Activated CD4-positive, alpha-beta T cell treated with anti-CD3 and anti-CD28 coated beads, Interleukin-2, amount 10 ng/mL, durations not matched to agents 24 days and 14 days (primary cell): ENCODE measurements at places on chromosomes 1 and 21. TPM values are rescaled to one million over a fixed set of nuclear protein-coding genes. Genes with fewer than 3 reads are reported as not detected.

DNA sequence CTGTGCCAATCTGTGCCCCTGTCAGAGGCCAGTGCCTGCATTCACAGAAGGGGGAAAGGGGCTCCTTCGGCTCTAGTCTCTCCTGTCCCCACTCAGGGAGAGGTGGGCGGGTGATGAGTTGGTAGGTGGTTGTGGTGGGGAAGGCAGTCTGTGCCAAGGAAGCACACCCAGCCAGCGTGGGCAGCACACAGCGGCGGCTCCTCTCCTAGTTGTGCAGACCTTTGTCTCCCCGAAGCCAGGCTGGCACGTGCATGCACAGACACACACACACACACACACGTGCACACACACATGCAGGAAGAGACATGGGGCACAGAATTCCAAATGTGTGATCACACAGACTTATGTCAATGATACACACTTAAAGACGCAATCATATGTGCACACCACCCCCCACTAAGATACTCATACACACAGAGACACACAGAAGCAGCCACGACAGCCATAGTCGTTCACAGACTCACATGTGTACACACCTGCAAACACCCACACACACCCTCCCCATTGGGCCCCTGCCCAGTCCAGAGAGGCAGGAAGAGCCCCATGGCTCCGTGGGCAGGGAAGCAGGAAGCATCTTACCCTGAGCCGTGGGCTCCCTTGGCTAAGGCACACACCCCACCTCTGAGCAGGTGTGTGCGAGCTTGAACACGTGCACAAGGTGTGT lies 16.4 kb downstream of the RIMS3 start:
- DNase-seq, result no peak

GRCh38 chr21:41148798-41149197 lies 19.2 kb upstream of the BACE2 start:
- no peak for DNase-seq

- DNase-seq, result no peak
Observed at GRCh38 chr1:8937701-8938100, 8.0 kb upstream of the CA6 start.

DNA sequence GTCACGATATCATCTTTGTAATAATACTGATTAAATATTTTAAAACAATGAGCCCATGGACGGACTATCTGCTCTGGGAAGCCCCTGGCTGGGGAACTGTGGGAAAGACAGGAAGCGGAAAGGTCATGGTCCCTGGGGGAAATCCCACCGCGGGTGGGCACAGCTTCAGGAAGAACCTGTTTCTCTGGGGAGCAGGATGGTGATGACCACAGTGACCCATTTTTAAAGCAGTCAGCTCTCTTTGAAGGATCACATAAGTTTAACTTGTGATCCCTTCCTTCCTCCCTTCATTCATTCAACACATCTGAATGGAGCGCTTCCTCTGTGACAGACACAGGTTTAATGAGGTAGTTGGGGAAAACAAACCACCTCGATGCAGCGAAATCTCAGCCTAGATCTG lies 73.0 kb downstream of the DHRS3 start:
- DNase-seq, result no peak

GRCh38 chr1:169312084-169312954 lies 55.3 kb downstream of the NME7 start:
- DNase-seq, result peak; percentile 79

DNA sequence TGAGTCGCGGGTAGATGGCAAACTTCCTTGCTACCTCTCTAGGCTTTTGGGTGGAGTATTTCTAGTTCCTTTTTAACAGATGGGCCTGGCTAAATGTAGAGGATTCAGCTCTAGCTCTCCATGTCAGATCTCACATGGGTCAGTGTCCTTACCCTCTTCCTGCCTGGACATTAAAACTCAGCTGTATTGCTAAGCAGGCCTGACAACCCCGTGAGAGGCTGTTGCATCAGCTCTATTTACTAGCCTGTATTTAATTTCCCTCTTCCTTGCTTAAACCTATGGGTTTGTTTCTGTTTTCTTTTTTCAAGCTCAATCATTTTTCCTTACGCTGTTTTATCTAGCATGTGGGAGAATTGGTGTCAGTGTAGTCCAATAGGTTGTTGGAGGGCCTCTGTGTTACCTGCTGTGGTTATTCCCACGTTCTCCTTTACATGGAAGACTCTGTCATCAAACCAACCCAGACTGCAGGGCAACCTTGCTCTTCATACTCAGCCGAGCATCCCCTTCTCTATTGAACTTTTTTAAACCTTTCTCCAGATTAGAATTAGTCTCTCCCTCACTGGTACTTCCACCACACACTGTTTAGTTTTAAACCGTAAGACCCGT lies 79.5 kb upstream of the BACH1 start:
- peak; percentile 30 for DNase-seq

- DNase-seq, result no peak
Observed at GRCh38 chr1:198280080-198280479, 123.3 kb downstream of the NEK7 start.

DNA sequence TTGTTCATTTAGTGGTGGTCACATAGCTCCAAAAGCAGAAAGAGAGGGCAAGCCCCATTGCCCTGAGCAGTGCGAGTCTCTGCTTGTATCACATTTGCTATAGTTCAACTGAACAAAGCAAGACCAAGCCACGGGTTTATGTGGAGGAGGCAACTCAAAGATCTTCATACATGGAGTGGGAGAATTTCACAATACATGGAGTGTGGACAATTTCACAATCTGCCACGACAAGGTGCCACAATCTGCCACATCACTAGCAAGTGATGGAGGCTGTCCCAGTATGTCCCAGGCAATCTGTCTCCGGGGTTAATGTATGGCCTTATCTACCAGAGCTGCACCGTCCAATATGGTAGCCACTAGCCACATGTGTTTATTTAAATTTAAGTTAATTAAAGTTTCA lies 44.5 kb upstream of the DYRK1A start:
- DNase-seq, result no peak

DNA sequence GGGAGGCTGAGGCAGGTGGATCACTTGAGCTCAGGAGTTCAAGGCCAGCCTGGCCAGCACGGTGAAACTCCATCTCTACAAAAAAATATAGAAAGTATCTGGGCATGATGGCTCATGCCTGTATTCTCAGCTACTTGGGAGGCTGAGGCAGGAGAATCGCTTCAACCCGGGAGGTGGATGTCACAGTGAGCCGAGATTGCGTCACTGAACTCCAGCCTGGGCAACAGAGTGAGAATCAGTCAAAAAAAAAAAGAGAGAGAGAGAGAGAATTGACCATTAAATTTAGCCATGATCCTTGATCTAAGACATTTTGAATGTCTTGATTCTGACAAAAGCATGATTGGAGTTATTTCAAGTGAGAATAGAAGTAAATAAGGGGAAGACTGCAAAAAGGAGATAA lies 19.1 kb downstream of the RBM11 start:
- no peak for DNase-seq

DNA sequence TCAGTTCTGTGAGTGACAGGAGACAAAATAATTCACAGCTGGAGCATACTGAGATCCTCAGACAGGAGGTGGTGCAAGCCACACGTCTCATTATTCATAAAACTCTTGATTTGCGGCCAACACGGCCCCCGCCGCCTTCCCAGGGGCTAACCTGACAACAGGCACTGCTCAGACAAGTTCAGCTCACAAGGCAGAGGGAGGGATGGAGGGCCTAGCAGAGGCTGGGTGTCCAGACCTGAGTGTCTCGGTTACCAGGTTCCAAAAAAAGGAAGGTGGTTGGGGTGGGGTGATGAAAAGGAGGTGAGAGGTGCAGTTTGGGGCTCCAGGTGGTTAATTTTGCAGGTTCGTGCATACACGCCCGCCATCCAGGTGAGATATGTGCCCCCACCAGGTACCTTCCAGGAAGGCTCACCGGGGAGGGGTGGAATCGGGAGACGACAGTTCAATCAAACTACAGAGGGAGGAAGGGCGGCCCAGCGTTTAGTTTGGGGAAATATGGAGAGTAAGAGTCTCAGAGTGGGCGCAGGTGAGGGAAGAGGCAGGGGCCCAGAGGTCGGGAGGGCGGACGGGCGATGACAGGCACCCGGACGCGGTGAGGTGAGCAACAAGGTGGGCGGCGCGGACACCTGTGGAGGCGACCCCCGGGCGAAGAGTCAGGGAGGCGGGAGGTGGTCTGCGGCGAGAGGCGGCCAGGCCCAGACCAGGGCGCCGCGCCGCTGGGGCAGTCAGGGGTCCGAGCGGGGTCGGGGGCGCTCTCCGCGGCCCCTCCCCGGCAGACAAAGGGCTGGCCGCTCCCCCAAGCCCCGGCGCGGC lies 629 bp downstream of the CTNNBIP1 start:
- peak; percentile 78 for DNase-seq

DNA sequence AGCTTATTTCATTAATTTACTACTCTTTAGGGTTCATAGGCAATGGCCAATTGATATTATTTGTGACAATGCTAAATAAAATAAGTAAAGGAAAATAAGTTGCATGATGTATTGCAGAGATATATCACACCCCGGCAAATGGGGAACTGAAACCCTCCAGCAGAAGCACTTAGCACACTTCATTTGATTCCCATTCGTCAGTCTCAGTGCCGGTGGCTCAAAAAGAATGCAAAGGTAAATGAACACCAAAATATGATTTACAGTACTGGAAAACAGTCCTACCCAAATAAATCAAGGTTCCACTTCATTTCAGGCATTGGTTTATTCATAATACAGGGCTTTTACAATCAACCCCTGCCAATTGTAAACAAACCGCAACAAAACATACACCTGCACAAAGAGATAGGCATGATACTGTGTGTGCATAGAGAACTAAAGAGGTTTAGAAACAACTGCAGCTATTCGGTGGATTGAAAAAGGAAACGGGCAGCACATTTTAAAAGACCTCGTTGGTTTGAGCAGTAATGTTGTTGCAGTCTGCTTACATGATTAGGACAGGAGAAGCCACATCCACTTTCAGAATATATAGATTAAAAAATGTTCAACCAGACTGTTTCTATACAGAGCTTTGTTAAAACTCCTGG lies 1019.2 kb downstream of the TTLL7 start:
- DNase-seq, result no peak

- DNase-seq, result no peak
Observed at GRCh38 chr1:110515891-110516290, 3.1 kb downstream of the KCNA10 start.

DNA sequence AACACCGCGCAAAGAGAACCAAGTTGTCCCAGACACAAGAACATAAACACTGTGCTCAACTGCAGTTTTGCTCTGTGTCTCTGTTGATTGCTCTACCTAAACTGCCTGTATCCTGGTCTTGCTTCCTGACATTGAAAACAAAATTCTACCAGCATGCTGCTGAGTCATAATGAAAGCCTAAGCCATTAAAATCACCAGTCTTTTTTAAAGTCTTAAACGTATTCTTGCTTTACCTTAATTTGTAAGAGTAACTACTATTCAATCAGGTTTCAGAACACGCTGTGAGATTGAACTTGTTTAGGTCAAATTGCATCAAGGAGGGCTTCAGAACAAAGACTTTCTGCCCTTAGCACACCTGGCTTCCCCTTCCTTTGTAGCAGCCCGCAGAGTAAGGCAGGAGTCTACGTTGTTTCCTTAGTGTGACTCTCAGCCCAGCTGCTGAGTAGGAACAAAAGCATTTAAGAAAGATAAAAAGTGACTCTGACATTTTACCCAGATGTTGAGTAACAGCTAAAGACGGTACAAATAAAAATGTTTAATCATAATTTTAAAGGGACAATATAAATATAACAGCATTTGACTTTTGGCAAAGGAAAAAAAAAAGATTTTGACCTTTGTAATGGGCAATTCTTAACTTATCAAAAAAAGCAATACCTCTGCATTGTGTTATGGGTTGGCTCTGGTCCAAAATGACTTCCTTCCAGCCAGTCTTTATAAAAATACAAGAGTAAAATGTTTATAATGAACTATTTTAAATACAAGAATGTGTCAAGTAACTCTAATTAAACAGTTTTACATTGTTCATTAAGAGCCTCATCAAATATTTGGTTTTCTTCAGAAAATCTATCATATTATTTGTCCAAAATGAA lies 186.9 kb upstream of the ADGRL4 start:
- DNase-seq, result peak; percentile 56

DNA sequence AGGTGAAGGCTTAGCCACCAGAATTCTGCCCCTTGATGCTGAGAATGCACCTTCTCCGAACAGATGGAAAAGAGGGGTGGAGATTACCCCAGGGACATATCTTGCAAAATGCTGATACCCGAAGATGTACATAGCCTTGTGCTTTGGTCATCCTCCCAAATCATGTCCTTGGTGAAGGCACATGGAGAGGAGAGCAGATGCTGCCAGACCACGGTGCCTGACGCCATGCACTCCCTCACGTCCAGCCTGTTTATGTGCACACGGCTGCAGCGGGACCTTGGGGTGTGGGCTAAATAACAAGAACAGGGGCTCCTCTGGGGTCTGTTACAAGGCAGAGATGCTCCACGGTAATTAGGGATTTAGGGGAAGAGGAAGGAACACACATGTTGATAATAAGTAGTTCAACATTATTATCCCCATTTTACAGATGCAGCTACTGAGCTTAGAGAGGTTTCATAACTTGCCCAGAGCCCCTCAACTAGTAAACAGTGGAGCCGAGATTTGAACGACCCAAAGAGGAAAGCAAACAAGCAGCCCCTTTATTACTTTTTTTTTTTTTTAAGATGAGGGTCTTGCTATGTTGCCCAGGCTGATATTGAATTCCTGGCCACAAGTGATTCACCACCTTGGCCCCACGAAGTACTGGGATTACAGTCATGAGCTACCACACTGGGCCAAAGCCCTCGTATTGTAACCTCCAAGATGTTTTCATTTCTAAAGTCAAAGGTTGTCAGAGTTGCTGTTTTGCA lies 12.9 kb downstream of the EPHX1 start:
- DNase-seq, result no peak

GRCh38 chr1:97870589-97870988 lies 50.2 kb downstream of the DPYD start:
- no peak for DNase-seq

DNA sequence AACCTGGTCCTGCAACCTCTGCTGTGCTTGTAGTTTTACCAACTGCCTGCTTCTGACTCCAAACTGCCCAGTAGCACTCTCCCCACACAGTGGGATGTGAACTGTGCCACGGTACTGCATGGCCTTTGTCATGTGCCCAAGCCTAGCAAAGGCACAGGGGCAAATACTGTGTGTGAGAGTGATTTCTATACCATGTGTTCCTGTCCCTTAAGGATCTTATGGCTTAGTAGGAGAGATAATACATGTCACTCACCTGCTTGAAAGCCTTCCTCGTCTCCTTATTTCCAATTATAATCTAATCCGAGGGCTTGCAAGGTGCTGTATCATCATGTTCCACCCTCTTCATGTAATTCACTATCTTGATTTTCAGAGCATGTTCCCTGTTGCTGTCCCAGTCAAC lies 51.3 kb downstream of the UBE4B start:
- DNase-seq, result no peak

GRCh38 chr1:91744953-91745639 lies 140.9 kb downstream of the TGFBR3 start:
- DNase-seq, result no peak

The RGS1 gene
- total RNA-seq, result 5.1 and 6.4 TPM in 2 replicates

The FGR gene
- 0.19 and 0.21 TPM in 2 replicates for total RNA-seq

The FMO2 gene
- not detected in 2 replicates for total RNA-seq

The RIPPLY3 gene
- total RNA-seq, result 0.26 TPM in 1 of 2 replicates, not detected in the other

The DPM3 gene
- 34.5 and 37.2 TPM in 2 replicates for total RNA-seq

The CD53 gene
- total RNA-seq, result 185 and 190 TPM in 2 replicates

The ITLN2 gene
- not detected in 2 replicates for total RNA-seq

The BRWD1 gene
- total RNA-seq, result 29.7 and 31.9 TPM in 2 replicates

The GBP7 gene
- total RNA-seq, result not detected in 2 replicates

The HOOK1 gene
- 1.6 and 2.1 TPM in 2 replicates for total RNA-seq

The GJA4 gene
- not detected in 2 replicates for total RNA-seq

The NUP133 gene
- 52.3 and 52.9 TPM in 2 replicates for total RNA-seq

The SPRR5 gene
- total RNA-seq, result not detected in 2 replicates

The SPRR2A gene
- not detected in 2 replicates for total RNA-seq
